ENCODE measurements at places on chromosomes 11 and 22.

GRCh38 chr11:89293965-89294679, 116.4 kb downstream of the TYR start:
- DNase-seq, result no peak

- no peak for DNase-seq
These were observed 126.0 kb downstream of the SYN3 start for GRCh38 chr22:32932176-32932575.

DNA sequence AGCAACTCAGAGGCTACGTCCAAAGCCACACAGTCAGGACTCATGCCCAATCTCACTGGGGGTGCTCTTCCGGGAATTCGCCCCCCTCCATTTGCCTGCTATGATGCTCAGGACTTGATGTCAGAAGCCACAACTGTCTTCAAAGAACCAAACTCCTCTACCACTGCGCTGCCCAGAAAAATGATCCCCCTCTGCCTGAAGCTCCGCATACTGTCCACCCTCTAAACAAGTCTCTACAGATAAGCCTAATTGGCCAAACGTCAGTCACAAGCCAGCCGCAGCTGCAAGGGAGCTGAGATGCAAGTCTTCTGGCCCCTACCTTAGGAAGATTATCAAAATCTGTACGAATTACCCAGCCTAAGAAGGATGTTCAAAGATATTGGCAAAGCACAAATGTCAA, 294.6 kb downstream of the BUD13 start:
- no peak for DNase-seq

- DNase-seq, result no peak
These were observed 277.4 kb upstream of the NARS2 start for GRCh38 chr11:78851878-78852586.

DNA sequence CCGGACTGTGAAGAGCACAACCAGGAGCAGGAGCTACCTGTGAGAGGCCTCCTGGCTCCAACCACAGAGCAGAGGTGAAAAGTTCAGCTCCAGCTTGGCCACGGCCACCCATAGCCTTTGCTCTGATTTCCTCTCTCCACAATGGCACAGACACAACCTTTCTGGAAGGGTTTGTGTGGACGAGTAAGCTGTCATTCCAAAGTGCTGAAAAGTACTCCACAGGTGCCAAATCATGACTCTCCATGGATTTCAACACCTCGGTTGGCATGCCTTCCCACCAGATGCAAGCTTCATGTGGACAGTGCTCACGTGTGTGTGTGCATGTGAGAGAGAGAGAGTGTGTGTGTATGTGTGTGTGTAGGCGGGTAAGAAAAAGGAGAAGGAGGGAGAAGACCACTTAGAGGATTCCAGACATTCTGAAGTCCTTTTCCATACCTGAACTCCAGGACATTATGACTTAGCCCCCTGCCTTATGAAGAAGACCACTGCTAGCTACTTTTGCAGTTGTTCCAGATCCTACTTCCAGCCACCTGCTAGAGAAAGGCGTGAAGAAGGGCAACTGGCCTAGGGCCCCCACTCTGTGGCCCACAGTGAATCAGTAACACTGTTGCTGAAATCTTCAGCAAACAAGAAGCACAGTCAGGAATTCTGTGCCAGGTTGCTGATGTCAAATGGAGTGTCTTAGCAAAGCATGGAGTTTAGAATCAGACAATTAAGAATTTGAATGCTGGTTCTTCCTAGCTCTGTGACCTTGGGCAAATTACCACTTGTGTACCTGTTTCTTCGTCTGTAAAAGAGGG, 13.9 kb upstream of the NAV2 start:
- DNase-seq, result no peak

GRCh38 chr11:9015677-9016076, 11.9 kb upstream of the NRIP3 start:
- peak; percentile 63 for DNase-seq

DNA sequence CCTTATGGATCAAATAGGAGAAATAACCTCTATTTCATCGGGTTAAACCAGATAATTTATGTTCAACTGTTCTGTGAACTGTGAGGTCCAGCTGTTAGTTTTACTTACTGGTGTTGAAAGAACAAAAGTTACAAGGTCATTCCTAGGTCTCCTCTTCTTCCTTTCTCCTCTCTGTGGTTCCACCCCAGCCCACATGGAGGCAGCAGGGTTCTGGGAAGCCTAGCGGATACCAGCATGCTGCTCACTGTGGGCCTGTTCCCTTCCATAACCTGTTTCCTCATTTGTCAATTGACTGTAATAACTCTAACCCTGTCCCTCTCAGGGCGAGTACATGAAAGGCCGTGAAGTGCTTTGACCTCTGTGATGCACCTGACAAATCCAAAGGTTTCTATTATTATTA, 27.8 kb downstream of the RELT start:
- no peak for DNase-seq

DNA sequence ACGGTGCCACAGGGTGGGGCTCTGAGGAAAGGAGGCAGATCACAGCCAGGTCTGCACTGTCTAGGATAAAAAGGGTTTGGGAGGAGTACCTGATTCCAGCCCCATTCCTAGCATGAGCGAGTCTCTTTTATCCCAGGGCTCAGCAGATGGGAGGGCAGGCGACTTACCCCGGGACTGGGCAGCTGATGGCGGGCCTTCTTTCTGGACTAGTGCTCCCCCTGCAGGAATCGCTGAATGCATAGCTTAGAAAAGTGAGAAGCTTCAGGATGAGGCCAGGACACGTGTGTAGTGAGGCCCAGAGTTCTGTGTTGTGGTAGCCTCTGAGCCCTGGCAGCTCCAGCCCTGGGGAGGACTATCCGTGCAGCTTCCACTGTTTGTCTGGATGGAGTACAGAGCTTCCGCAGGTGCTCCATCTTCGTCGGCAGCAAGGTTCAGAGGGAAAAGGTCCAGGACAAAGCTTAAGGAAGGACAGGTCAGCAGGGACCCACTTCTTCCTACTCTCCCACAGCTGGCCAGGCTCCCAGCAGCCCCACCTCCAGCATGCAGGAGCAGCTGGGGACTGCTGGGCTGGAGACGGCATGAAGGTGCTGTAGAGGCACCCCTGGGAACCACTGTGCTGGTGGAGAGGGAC, 30.4 kb downstream of the COMMD9 start:
- DNase-seq, result peak; percentile 16

GRCh38 chr11:12885717-12886239, 123.3 kb upstream of the RASSF10 start:
- no peak for DNase-seq

DNA sequence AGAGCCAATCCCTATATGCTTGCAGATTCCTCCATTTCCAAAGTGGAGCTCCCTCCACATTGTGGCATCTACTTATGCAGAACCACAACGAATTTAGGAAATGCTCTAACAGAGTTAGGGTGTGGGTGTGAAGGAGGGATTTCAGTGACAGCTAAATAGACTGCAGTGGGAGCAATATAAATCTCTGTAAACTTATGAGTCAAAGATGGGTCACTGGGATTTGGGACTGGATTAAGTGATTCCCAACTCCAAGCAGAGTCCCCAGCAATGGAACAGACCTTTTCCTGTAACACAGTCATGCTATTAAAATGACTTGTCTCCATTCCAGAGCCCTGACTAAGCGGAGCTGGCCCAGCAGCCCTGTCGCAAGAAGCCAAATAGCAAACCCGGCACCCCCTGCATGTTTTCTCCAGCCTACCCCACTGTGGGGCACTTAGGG, 36.6 kb downstream of the RPL27A start:
- no peak for DNase-seq

DNA sequence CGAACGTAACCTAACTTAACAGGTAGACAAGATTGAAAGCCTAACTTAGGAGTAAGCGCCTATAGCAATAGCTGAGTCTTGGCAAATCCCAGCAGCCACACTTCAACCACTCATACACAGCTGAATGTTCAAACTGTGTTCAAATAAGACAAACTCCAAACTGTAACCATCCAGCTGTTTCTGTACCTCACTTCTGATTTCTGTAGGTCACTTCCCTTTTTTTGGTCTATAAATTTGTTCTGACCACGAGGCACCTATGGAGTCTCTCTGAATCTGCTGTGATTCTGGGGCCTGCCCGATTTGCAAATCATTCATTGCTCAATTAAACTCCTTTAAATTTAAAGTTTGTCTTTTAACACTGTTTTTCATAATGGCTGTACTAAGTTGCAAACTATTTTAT, 8.2 kb upstream of the TENM4 start:
- no peak for DNase-seq

- DNase-seq, result no peak
These were observed 15.1 kb downstream of the XRRA1 start for GRCh38 chr11:74933765-74934164.

GRCh38 chr11:67648140-67648795, 2.3 kb downstream of the ACY3 start:
- DNase-seq, result peak; percentile 71

GRCh38 chr11:115660030-115660805, 156.0 kb upstream of the CADM1 start:
- DNase-seq, result no peak

DNA sequence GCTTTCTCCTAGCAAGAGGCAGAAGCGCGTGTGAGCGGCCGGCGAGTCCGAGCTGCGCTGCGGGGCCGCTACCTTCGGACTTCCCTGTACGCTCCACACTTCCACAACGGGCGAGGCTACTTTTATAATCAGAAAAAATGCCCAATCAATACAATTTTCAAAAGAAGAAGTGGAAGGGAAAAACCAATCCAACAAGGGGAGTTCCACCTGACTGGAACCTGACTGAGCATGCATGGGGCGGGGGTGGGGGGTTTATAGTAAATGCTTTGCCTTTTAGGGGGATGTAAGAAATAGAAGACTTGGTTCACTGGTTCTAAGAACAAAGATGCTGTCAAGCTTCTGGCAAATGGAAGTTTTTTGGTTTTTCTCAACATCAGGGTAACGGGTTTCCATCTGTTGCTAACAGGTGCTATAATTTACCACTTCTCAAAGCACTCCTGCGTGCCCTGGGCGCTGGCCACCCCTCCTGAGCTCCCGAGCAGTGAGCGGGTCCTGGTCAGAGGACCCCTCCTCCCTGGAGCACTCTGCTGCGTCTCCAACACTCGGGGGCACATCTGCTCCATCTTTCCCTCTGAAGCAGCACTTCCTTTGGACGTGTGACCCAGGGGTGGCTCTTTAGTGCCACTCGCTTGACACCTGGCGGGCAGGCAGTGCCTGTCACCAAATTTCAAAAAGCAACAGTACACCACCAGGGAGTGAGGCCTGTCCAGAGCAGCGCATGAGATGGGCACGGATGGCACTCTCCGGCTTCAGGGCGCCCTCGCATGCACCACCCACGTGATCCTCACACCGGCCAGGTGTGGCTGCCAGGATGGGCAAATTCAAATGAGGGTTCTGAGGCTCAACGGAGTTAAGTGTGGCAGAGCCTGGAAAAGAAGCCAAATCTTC, 21.6 kb upstream of the BID start:
- DNase-seq, result no peak

GRCh38 chr11:35214226-35214770, 75.3 kb downstream of the CD44 start:
- no peak for DNase-seq

- no peak for DNase-seq
These were observed 142.2 kb downstream of the HIPK3 start for GRCh38 chr11:33399421-33399820.

DNA sequence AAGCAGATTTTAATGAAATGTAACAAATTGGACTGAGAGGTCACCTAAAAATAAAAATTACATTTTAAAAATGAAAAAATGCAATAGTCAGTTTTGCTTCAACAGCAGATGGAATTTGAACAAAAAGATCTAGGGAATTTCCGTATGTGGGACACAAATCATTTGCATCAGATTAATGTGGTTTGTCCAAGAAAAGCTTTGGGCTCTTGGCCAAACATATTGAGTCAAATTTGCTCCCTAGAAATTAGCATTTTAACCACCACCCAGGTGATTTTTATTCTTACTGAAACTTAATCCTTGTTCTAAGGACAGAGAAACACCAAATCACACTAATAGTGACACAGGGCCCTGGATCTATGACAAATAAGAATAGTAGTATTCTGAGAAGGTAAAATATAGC, 1477.8 kb downstream of the FAM181B start:
- no peak for DNase-seq

DNA sequence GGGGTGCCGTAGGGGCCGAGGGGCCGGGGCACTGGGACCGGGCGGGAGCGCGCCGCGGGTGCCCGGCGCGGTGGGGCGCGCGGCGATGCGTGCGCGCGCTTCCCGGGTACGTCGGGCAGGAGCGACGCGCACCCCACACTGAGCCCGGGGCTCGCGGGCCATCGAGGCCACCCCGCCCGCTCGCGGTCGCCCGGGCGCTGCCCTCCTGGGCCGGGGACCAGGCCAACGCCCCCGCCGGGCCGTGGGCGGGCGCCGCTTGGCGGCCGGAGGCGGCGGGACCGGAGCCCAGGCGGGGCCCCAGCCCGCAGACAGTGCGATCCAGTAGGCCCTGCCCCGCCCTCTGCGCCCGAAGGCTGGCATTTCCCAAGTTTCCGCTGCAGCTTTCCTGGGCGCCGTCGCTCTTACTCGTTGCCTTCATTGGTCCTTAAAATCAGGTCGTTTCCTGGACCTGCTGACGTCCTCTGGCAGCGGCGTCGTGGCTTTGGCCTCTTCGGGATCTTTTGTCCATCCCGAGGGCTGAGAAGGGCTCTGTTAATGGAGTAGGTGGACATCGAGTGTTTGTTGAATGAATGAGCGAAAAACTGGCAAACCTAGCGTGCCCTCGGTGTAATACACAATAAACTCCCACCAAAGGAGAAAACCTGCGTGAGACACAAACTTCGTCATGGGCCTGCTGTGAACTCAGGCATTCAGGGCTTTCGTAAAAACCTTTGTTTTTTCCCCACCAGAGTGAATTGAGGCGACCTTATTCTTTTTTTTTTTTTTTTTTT, 638 bp downstream of the PARVA start:
- no peak for DNase-seq

DNA sequence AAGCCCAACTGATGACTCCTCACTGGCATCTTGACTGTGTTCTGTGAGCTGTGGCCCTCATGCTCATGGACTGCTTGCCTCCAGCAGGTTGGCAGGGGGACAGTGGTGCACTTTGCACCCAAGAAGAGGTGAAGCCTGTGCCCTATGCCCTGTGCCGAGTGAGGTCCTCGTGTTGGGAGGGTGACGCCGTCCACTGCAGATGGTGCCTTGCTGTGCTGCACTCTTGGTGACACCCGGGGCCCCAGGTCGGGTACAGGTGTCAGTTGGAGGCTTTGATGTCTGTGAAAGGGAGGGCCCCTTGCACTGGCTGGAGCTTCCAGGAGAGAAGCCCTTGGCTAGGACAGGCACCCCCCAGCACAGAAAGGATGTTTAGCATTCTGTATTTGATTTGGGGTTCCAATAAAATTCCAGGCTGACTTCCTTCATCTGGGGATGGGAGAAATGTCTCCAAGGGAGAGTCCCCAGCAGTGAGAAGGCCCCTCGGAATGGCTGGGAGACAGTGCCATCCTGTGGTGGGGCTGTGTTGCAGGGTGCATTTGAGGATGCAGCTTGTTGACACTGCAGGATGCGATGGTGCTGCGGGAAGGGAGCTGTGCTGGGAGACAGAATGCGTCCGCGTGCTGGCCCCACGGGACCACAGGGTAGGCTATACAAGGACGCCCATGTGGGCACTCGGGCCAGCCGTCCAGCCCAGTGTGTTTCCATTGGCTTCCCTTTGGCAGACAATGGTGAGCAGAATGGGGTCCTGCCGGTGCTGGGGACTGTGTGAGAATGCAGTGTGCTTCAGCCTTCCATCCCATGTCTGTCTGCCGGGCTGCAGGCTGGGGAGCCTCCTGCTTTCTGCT, 2.5 kb upstream of the ZDHHC8 start:
- DNase-seq, result peak; percentile 55

- no peak for DNase-seq
These were observed 7.7 kb upstream of the SLC22A8 start for GRCh38 chr11:63023222-63023814.

Data from stimulated activated CD4-positive, alpha-beta T cell treated with anti-CD3 and anti-CD28 coated beads, Interleukin-1b, Interleukin-23, amount 100 ng/mL, for 48 hours (primary cell).